Left hindlimb (tissue), 1 donor: ENCODE measurements at places on chromosomes 6 and 20.

- no peak for DNase-seq
These were observed 19.9 kb downstream of the RIN2 start for GRCh38 chr20:19777981-19778380.

DNA sequence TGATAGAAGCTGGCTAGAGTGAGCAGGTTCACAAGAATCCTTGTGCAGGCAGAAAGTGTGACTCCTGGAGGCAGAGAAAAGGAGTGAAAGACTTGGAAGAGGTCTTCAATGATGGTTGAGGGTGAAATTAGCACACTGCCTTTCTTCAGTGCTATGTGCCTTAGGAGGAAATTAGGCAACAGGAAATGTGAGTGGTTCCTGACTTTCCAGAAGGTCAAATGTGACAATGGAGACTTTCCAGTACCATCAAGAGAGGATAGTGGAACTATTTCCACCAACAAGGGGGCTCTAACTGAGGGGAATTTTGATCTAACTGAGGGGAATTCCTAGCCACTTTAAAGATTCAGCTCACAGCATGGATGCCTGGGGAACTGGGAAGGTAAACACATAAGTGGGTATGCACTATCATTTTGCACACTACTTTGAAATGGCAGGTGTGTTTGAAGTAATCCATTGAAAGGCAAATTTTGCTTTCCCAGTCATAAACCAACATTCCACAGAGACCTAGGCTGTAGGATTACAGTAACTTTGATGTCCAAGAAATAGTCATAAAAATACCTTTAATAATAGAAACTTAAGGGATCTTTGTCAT, 90.0 kb downstream of the PERP start:
- no peak for DNase-seq

GRCh38 chr6:149856256-149856994, 7.7 kb downstream of the LRP11 start:
- no peak for DNase-seq

DNA sequence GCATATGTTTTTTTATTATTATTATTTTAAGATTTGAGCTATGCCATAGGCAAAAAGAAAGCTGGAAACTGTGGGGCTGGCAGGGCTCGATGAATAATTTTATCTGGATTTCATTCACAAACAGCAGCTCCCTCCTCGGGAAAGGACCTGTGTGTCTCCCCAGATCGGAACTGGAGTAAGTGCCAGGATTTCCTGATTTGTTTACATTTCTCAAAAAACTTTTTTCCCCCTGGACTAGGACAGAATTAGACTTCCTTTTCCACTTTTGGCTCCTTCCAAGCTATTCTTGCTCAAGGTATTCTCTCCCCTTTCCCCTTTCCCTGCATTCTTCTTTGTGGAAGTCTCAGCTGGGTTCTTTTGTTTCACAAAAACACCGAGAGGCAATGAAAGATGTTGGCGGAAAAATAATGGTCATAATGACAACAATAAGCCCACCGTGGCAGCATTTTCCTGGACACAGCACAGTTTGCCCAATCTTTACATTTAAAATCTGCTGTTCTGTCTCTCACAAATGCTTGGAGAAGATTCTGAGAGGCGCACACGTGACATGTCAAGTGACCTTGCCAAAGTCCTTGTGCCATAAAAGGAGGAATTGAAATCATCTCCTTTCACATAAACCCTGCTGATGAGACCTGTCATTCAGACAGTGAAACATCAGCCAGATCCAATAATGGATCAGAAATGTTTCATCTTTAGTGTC, 85.8 kb upstream of the PREP start:
- DNase-seq: no peak

- no peak for DNase-seq
These were observed 2.1 kb downstream of the SERPINB9 start for GRCh38 chr6:2900821-2901644.

GRCh38 chr20:58907320-58908137, 55.0 kb downstream of the GNAS start:
- DNase-seq: peak; percentile 94

DNA sequence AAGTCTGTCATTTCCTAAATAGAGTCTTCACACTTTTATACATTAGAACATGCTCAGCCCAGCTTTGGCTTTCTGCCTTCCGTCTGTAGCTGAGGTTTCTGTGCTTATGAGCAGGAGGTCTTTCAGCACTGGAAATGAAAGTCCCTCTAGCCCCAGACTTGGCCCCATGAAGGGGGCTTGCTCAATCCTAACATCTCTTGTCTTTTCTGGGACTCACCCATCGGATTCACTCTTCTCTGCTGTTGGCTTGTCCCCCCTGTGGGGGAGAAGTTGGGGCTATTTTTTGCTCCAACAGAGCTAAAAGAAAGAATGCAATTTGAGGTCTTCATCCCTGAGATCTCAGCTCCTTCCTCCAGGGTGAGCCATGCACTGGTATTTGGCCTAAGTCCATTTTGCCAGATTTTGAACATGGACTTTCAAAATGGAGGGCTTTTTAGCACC, 177.7 kb downstream of the MRPL14 start:
- DNase-seq: no peak

GRCh38 chr6:121767211-121767610, 331.8 kb downstream of the GJA1 start:
- no peak for DNase-seq

DNA sequence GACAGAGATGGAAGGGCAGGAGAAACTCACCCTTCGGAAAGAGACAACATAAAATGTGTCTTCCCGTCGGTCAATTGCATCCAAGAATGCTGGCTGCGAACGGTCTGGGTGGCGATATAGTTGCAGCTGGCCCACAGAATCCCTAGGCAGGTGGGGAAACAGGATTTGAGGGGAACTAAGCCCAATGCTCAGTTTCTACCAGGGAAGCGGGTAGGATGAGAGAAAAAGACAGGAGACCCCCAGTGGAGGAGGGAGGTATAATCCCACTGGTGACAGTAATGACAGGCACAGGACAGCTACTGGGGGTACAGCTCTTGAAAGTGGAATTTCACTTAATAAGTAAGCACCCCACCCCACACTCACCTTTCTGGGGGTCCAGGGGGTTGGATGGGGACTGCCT, 7.5 kb upstream of the TNXB start:
- DNase-seq: peak; percentile 25

- no peak for DNase-seq
These were observed 22.2 kb downstream of the RREB1 start for GRCh38 chr6:7129784-7130569.

DNA sequence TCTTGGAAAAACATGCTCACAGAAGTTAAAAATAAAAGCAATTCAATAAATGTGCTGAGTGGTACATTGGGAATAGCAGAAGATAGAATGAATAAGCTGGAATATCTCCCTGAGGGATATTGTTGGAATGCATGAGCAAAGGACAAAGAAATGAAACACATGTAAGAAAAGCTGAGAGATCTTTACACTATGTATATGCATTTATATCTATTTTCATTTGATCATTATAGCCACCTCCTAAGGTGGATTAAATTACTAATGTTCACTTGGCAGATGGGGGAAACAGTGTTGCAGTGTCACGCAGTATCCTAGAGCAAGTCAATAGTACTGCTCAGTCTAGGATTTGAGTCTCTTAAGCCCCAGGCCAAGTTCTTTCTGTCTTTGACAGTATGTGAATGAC, 542.0 kb upstream of the MARCKS start:
- DNase-seq: no peak

DNA sequence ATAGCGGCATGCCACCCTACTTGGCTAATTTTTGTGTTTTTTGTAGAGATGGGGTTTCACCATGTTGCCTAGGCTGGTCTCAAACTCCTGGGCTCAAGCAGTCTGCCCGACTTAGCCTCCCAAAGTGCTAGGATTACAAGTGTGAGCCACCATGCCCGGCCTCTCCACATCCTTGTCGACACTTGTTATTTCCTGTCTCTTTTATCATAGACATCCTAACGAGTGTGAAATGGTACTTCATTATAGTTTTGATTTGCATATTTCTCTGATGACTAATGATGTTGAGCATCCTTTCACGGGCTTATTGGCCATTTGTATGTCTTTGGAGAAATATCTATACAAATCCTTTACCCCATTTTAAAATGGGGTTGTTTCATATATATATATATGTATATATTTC, 39.0 kb upstream of the ASXL1 start:
- DNase-seq: no peak

DNA sequence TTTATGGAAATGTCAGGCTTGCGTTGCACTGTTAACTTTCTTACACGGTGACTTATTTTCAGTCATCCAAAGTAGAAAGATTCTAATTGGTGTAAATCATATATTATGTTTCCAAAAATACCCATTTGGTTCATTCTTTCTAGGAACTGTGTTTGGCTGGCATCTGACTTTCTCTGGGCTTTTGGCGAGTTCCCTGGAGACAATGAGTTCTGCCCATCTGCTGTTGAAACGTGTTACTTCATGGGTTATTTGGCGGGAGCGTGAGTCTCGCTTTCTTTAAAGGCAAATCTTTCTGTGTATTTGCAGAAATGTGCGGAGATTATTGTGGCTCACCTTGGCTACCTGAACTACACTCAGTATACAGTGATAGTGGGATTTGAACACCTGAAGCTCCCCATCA, 29.5 kb downstream of the TMEM181 start:
- DNase-seq: no peak

DNA sequence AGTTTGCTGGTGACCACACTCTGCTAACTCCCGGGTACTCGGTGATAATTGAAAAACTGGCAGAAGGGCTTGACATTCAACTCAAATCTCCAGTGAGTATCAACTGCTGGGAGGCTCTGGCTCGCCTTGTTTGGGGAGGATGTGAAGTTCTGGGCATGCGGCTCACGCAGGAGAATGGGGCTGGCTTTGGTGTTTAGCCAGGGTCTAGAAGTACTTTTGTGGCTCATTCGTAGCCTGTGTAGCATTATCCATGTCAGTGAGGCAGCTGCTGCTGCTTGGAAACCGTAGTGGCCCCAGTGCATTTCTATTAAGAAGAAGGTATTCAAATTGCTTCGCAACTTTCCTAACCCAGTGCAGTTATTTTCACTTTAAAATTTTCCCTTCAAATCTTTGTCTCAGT, 52.2 kb downstream of the KDM1B start:
- no peak for DNase-seq

DNA sequence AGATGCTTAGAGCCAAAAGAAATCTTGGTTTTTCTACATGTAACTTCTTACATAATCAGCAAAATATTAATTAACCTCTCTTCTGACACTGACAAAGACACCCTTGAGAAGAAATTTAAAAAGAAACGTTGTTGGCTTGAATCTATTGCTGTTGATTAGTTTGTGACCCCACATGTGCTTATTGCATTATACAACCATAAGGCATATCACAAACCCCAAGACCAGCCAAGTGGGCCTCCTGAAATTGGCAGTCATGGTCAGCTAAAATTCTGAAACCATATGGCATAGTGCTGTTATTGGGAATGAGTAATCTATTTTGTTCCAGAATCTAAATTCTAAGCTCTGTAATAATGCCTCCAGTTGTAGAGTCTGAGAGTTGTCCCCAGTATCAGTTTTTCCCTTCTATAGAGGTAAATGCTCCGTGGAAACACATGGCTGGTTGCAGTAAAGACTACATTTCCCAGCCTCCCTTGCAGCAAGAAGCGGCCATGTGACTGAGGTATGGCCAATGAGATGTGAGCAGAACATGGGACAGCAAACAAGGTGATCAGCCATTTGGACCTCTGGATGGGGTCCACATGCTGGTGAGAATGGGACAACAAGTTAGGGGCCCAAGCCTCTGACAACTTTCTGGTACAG, 42.3 kb upstream of the PTPN1 start:
- peak; percentile 77 for DNase-seq

- no peak for DNase-seq
These were observed 535.4 kb downstream of the DOK5 start for GRCh38 chr20:55010761-55011160.

DNA sequence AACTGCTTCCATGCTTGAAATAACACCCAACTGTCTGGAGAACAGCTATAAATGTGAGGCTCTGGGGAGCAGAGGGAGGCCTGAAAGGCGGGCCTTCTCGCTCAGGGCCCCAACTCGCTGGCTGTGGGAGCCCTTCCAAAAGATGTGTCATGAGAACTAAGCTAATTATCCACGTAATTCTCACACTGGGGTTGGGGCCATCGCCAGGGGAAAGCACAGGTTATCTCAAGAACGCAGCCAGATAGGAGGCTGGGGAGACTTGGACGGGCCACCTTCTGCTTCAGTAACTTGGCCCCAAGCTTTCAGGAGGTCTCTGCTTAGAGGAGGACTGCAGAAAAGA, 1.6 kb downstream of the PXDC1 start:
- DNase-seq: peak; percentile 62

DNA sequence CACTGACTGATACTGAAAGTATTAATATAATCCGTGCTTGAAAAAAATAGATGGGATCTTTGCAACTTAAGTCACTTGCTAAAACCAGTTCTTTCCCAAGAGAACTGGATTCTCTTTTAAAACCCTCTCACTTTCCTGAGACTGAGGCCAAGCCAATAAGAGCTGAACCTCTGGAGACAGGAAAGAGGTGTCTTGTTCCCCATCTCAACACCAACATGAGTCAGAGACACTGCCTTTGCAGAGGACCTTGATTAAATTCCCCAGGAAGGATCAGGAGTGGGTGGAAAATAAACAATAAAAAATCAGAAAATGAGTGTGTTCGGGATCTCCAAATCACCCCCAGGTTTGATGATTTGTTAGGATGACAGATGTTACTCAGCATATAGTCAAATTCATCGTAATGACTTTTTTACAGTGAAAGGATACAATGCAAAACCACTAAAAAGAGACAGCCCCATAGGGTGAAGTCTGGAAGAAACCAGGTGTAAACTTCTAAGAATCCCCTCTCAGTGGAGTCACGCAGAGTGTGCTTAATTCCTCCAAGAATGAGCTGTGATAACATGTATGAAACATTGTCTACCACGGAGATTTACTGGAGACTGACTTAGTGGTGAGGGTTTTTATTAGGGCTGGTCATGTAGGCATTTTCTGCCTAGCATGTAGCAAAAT, 122.8 kb upstream of the BEND3 start:
- DNase-seq: no peak

DNA sequence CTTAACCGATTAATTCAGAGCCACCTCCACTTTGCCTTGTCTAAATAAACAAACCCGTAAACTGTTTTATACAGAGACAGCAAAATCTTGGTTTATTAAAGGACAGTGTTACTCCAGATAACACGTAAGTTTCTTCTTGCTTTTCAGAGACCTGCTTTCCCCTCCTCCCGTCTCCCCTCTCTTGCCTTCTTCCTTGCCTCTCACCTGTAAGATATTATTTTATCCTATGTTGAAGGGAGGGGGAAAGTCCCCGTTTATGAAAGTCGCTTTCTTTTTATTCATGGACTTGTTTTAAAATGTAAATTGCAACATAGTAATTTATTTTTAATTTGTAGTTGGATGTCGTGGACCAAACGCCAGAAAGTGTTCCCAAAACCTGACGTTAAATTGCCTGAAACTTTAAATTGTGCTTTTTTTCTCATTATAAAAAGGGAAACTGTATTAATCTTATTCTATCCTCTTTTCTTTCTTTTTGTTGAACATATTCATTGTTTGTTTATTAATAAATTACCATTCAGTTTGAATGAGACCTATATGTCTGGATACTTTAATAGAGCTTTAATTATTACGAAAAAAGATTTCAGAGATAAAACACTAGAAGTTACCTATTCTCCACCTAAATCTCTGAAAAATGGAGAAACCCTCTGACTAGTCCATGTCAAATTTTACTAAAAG, 2.7 kb downstream of the FOXC1 start:
- peak; percentile 15 for DNase-seq
